ENCODE measurements at places on chromosomes 3 and 15.

GRCh38 chr3:100245927-100246326, 14.9 kb upstream of the TBC1D23 start:
- no peak for DNase-seq

DNA sequence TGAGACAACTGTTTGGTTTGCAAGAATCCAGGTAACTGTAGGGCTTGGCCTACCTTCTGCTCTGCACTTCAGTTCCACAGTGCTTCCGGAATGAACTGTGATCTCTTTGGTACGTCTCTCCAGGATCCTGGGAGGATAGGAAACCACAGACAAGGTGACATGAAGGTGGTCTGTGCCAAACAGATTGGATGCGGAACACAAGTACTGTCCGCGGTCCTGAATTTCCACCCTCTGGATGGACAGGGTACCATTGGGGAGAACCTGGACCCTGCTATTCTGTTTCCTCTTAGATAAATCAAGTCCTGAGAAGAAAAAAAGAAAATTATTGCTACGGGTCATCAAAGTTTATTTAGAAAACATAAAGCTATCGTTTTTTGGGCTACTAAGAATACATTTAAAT, 17.3 kb downstream of the IGSF10 start:
- DNase-seq: no peak

DNA sequence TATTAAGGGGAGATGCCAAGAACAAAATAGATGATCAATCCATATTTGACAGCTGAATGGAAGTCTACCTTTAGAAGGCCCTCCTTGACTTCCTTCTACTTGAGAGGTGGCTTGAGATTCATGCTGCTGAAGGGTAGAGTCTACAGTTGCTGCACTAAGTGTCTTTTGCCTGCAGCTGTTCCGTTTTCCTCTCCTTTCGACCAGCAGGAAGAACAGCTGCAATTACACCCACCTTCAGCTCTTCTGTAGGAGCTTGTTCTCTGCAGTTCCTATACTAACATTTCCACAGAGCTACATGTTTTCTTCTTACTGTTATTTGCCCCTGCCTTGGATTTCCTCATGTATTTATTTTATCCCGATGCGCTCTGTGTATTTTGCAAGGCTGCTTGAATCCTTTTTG, 79.1 kb downstream of the ARRDC4 start:
- DNase-seq: no peak

DNA sequence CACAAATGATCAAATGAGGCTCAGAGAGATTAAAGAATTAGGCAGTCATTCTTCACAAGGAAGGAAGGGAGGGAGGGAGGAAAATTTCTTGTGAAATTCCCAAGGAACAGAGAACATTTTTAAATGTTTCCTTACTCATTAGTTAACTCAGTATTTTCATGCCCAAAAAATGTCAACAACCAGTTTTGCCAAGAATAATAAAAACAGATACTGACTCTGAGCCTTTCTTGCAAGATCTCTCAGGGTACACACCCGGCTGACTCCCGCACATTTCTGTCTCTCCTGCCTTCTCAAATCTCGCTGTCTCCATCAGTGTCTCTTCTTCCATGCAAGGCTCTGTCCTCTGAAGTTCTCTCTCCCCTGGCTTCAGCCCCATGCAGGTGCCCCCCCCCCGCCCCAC, 265.9 kb downstream of the TJP1 start:
- no peak for DNase-seq

GRCh38 chr3:134392336-134392983, 18.2 kb upstream of the AMOTL2 start:
- DNase-seq: no peak
